ENCODE measurements at places on chromosomes 5 and 9.

GRCh38 chr9:137224830-137225694 lies at the start of gene CYSRT1:
CYSRT1 (plus strand) TSS chr9:137225174; CDS start chr9:137225622, 448 bp downstream.
- no peak for DNase-seq

DNA sequence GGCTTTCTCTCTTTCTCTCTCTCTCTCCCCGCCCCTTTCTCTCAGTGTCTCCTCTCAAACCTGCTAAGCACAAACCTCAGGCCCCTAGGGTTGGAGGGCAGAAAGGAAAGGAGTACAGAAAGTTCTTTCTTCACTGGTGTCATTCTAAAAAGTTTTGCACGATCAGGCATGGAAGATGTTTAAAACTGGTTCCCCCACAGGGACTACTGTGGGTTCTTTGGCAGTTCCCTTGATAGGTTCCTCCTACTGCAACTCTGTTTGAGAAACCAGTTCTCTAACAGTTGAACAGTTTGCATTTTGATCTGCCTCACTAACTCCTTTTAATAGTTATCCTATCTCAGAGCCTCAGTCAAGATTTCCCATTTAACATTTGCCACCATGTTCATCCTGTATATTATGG lies 82.9 kb downstream of the CDO1 start:
- no peak for DNase-seq

DNA sequence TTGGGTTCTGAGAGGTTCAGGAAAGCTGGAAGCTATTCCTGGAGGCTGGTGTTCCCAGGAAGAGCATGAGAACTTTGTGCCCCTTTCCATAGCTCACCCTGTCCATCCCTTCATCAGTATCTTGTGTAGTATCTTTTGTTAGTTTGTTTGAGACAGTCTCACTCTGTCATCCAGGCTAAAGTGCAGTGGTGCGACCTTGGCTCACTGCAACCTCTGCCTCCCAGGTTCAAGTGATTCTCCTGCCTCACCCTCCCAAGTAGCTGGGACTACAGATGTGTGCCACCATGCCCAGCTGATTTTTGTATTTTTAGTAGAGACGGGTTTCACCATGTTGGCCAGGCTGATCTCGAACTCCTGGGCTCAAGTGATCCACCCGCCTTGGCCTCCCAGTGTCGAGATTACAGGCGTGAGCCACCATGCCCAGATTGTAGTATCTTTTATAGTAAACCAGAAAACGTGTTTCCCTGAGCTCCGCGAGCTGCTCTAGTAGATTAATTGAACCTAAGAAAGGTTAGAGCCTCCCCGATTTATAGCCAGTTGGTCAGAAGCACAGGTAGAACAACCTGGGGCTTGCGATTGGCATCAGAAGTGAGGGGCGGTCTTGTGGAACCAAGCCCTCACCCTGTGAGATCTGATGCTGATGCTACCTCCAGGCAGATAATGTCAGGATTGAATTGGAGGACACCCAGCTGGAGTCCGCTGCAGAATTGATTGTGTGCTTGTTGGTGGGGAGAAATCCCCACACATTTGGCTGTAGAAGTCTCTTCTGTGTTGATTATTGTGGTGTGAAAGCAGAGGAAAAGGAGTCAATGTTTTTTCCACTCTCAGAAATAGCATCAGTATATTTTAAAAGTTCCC lies 32.3 kb downstream of the ATP6V0E1 start:
- DNase-seq, result no peak

DNA sequence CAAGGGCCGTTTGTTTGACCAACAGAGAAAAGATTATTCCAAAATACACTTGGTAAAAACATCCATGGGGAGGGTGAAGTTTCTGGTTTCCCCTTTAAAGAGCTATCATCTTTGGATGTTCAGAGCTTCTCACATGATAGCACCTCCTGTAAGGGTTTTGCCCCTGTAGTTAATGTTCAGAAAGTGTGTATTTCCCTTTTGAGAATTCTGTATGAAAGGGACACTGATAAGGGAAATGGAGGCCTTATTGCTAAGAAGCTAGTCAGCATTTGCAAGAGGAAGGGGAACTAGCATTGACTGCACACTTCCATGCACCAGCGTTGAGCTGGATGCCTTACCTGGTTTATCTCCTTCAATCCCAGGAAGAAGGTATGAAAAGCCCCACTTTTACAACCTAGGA lies 31.5 kb upstream of the C5orf58 start:
- no peak for DNase-seq

DNA sequence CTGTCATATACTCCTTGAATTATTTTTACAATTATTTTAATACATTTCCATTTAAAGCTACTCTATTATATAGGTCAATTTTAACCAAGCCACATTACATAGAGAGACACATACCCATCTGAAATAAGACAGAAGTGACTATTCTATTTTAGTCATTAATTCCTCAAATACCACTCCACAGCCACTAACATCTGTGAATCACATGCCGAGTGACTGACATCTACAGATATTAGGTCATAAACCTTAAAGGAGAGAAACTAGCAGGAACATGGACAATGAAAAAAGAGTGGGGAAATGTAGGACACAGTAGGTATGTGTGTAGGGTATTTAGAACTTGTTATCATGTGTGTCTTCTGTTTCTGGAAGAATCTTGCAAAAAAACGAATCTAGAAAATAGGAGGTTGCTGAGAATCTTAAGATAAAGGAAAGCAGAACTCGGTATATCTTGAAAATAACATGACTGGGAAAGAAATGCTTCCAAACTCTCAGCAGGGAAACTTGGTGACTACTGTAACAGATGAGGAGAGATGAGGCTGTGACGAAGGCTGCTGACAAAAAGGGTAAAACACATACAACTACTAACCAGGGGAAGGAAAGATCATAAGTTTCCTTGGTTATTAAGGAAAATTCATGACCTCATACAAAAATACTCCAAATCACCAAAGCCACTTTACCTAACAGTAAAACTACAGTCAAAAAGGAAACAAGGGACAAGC lies 84.6 kb downstream of the PLPP1 start:
- DNase-seq, result no peak

DNA sequence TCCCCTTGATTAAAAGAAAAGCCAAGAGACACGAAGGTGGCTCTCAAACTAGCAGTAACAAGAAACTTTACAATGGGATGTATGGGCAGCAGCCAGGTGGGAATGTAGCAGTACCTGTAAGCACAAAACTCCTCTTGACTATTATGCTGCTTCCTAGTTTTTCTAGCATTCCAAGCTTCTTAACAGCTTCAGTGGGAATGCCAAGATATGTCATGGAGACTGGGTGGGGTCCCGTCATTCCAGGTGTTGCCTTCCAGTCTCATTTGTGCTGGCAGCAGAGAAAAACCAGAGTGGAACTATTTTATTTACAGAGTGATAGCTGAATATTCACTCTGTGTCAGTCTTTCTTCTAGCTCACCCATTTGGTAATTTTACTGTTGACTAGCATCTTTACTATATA lies 236.6 kb downstream of the ARL15 start:
- no peak for DNase-seq

GRCh38 chr9:15086778-15087324 lies 176.6 kb upstream of the FREM1 start:
- DNase-seq, result no peak

- DNase-seq, result no peak
Measured at GRCh38 chr5:32144378-32145207, 29.5 kb downstream of the GOLPH3 start.

DNA sequence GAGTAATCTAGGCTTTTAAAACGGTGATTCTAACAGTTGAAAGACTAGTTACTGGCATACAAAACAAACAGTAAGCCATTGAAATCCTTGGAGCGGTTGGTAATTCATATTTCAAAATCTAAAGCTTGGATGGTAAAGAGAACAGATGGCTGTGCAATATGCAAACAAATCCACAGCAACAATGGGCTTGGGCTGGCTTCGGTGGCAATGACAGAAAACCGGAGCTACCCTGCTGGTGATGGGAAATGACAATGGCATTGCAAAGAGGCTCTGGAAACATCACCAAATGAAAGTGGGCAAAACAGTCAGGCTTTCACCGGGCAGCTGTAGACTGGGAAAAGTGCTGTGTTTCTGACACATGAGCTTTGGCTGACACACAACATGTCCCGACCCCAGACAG lies 42.2 kb downstream of the MED27 start:
- no peak for DNase-seq

GRCh38 chr9:19690128-19690527 lies 98.7 kb downstream of the SLC24A2 start:
- no peak for DNase-seq

DNA sequence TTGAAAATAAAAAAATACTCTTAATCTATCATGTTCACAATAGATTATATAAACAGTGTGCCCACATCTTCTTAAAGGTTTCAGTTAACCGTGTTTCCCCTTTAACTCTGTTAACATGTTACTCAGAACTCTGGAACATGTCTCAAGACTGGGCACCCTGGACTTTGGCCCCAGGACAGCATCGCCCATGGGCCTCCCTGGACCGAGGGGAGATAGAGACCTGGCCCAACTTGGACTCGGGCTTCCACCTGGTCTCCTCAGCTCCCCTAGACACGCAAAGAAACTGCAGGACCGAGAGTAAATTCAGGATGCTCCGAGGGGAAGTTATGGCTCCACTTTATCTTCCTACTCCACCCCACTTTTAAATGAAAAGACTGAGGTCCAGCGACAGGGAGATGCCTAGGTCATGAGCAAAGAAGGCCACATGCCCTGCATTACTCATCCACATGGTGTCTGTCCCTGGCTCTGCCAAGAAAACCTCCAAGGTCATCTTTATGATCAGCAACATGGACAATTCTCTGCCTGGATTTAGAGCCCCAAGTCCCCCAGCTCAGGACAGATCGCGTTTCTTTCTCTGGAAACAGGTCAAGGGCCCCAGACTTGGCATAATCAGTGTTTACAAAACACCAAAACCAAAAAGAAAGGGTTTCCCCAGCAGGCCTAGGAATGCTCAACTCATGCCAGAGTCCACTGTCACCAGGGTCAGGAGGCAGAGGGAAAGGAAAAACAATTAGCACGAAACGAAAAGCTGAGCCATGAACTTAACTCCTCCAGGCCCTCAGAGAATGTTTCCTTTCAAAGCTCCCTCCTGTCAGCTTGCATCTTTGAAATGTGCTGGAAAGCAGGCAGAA lies 17.4 kb downstream of the GPX3 start:
- DNase-seq, result no peak

DNA sequence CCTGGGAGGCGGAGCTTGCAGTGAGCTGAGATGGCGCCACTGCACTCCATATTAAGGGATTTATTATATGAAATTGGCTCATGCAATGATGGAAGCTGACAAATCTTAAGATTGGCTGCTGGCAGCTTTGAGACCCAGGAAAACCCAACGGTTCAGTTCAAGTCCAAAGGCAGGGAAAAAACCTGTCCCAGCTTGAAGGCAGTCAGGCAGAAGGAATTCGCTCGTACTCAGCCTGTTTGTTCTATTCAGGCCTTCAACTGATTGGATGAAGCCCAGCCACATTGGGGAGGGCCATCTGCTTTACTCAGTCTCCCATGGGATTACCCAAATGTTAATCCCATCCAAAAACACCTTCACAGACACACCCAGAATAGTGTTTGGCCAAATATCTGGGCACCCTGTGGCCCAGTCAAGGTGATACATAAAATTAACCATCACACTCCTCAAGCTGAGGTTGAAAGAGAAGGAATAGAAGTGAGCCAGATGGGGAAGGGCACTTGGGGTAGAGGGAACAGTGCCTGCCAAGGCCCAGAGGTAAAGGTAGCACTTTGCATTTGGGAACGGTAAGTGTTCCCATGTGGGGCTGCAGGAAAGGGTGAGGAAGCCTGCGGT lies 8.5 kb upstream of the ORM1 start:
- DNase-seq, result no peak

DNA sequence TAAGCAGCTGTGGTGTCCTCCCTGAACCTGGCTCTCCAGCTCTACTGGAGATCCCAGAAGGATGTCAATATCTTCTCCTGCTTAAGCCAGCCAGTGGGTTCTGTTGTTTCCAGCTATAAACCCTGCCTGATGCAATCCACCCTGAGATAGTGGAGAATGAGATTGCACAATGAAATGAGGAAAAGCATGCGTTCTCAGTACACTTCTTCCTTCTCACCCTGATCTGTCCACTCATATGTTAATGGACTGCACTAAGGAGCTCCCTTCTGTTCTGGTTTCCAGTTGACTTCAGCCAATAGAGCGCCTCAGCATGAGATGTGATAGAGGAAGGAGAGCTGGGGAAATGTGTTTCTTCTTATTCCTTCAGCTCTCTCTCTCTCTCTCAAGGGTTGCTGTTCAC lies 40.0 kb upstream of the CDH6 start:
- DNase-seq, result no peak

All from GM20000 (cell line).